ENCODE measurements at places on chromosomes 2 and 18.

GRCh38 chr18:75530566-75531211, 103.2 kb upstream of the SMIM21 start:
- peak; percentile 89 for DNase-seq

DNA sequence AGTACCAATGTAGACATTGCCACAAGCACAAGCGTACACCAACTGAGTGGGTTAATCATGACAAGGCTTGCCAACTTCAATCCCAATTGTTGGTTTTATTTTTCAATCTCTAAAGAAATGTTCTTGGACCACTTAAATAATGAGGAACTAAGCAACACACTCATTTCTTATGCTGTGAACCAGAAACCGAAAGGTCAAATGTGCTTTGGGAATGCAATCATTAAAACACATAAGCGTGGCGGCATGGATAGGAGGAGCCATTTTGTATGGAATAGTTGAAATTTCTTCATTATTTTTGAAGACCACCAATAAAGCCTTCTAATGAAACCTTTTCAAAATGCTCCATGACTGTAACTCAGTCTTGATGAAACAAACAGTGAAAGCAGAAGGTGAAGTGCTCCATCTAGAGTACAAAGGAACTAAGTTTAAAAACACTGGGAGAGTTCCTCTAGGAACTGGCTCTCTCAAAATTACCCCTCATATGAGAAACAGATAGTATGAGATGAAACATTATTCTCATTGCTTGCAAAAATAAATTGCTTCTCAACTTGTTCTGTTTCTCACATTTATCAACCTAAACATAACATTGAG, 113.2 kb upstream of the CHST9 start:
- peak; percentile 39 for DNase-seq

GRCh38 chr2:24825883-24826772, 32.9 kb downstream of the CENPO start:
- DNase-seq, result no peak

DNA sequence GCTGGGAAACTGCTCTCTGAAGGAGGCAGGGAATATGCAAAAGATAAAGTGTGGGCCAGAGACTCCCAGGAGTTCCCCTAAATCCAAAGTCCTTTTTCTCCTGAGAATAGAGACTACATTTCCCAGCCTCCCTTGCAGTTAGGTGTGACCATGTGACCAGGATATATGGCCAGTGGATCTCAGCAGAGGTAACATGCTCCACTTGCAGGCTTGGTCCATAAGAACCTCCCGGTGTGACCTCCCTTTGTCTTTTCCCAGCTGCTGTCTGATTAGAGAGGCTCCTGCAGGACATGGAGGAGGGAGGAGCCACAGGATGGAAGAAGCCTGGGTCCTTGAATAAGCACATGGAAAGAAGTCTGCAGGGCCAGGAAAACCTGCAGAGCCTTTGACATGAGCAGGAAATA, 76.2 kb downstream of the TGFA start:
- no peak for DNase-seq

DNA sequence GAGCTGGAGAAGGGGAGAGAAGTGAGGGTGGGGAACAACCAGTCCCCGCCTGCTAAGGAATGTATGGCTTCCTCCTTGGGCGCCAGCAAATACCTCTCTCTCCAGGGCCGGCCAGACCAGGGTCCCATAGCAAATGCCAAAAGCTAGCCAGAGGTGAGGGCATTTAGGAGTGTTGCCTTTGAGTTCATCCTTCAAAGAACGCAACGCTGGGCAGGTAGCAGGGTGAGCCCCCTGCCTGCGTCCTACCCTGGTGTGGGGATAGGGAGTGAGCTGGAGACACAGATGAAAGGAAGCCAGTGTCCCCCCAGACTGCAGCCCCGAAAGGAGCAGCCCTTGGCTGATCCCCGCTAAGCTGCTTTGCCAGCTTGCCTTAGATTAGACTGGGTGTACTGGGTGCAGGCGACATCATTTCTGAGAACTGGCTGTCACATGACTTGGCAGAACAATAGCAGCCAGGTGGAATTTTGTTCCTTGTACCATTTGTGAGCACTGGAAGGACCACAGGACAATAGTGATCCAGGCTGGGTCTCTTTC, 40.4 kb downstream of the KLHL29 start:
- DNase-seq, result no peak

DNA sequence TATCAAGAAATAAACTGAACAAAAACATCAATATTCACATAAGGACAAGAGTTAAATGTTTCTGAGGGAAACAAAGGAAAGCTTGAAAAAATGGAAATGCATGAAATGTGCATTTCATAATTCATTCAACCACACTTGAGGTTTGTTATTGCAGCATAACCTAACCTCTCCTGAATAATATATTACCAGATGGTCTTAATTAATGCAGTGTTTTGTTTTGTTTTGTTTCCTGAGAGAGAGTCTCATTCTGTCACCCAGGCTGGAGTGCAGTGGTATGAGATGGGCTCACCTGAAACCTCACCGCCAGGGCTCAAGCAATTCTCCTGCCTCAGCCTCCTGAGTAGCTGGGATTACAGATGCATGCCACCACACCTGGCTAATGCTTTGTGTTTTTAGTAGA, 139.9 kb upstream of the PIEZO2 start:
- no peak for DNase-seq

- DNase-seq, result peak; percentile 19
Observed at GRCh38 chr2:114628481-114628880, 186.0 kb downstream of the DPP10 start.

DNA sequence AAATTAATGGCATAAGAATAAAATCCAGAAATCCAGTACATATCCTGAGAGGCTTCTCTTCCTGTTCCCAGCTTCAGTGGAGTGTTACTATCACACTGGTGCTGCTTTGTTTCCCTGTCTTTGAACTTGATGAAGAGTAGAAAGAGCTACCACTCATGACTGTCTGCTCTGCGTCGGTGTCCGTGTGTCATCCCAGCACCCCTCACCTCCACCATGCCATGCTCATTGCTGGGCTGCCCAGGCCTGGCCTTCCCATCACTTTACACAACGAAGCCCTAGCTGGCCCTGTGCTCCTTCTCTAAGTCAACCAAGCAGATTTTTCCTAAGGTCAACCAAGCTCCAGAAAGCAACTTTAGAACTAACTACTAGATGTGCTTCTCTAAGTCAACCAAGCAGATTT, 215.4 kb downstream of the DOK6 start:
- no peak for DNase-seq

GRCh38 chr2:230323385-230324106, 3.4 kb upstream of the SP140L start:
- no peak for DNase-seq

Data from lung (tissue), 17 donors.